ENCODE measurements at places on chromosomes 7 and 10.

DNA sequence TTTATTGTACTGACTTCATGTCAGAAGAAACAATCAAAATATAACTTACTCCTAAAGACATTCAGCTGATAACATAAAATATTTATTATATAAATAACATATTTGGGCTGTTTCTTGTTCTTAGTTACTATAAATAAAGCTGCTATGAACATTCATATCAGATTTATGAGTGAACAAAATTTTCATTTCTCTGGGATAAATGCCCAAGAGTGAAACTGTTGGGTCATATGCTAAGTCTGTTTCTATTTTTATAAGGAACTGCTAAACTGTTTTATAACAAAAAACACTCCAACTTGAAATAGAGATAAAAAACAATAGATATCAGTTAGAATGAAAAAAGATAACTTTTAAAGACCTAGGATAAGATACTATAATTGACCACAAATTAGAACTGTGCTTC, 26.5 kb upstream of the CC2D2B start:
- no peak for DNase-seq

- no peak for DNase-seq
Measured at GRCh38 chr7:4808026-4808425, 32.6 kb downstream of the AP5Z1 start.

- DNase-seq: peak; percentile 54
Measured at GRCh38 chr10:70622981-70623844, 20.7 kb upstream of the PRF1 start.

GRCh38 chr10:93473804-93474472, 8.2 kb downstream of the MYOF start:
- DNase-seq: peak; percentile 39

- DNase-seq: no peak
Measured at GRCh38 chr10:28215930-28216329, 86.9 kb downstream of the MPP7 start.

GRCh38 chr7:135160098-135160857, 10.2 kb downstream of the CYREN start:
- DNase-seq: no peak

GRCh38 chr7:129168231-129169021, 20.0 kb upstream of the SMO start:
- DNase-seq: peak; percentile 71

DNA sequence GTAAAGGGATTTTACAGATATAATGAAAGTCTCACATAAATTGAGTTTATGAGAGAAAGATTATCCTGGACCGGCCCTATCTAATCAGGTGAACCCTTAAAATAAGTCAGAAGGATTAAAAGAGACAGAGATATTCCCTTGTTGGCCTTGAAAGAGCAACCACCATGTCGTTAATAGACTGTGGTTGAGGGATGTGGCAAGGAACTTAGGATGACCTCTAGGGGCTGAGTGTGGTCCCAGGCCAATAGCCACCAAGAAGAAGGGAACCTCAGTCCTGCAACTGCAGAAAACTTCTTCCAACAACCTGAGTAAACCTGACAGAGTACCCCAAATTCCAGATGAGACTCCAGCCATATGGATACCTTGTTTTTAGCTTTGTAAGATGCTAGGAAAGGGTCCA, 121.5 kb downstream of the POLR1F start:
- peak; percentile 61 for DNase-seq

GRCh38 chr10:60669501-60669900, 108.8 kb upstream of the CDK1 start:
- DNase-seq: no peak

Data from endodermal cell (in vitro differentiated cells).